ENCODE measurements at places on chromosomes 4 and X.
A peak's percentile ranks its signal among the peaks of the same experiment; 100 is the strongest.

DNA sequence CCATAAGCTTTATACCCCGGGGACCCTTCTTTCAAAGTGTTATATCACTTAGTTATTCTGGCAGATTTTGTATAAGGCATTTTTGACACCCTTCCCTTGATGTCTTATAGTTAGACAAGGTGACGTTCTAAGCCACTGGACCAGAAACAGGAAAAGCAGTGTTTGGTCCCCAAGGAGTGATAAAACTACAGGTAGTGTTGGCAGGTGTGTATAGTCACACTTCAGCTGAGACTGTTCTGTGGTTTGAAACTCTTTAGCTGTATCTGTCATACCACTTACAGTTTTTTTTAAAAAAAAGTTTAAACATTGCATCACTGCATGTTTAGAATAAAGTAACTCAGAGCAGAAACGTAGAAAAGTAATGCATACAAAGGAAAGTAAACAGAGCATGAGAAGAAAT is 48.5 kb downstream of the TLL1 start:
- DNase-seq: no peak

DNA sequence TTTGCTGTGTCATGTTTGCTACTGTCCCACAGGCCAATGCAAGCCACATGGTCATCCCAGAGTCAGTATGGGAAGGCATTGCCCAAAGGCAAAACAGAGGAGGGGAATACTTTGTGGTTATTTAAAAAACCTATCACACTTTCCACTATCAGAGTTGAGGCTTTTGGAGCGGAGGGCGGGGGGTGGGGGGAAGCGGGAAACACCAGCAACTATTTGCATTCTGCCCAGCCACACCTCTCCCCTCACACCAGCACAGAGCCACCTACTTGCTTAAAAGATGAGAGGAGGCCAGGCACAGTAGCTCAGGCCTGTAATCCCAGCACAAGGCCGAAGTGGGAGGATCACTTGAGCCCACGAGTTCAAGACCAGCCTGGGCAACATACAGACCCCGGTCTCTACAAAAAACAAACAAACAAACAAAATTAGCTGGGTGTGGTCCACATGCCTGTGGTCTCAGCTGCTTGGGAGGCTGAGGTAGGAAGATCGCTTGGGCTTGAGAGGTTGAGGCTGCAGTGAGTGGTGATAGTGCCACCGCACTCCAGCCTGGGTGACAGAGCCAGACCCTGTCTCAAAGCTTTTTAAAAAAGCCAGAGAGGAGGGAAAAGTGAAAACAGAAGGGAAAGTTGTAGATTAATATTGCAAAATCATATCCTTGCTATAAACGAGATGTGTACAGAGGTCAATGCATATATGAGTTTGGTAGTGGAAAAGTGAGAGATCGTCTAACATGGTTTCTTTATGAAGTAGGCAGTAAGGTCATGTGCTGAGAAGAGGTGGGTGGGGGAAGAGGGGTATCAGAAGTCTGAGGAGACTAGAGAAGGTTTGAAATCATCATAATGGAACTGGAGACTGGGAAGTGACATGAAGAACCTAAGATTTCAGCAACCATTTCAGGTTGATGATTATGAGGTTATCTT is 1.9 kb upstream of the CHST7 start:
- DNase-seq: no peak

GRCh38 chr4:21113496-21114223 is 413.4 kb downstream of the PACRGL start:
- DNase-seq: peak; percentile 71

- DNase-seq: no peak
Observed at GRCh38 chrX:119073200-119073905, 560 bp downstream of the CT47C1 start.

DNA sequence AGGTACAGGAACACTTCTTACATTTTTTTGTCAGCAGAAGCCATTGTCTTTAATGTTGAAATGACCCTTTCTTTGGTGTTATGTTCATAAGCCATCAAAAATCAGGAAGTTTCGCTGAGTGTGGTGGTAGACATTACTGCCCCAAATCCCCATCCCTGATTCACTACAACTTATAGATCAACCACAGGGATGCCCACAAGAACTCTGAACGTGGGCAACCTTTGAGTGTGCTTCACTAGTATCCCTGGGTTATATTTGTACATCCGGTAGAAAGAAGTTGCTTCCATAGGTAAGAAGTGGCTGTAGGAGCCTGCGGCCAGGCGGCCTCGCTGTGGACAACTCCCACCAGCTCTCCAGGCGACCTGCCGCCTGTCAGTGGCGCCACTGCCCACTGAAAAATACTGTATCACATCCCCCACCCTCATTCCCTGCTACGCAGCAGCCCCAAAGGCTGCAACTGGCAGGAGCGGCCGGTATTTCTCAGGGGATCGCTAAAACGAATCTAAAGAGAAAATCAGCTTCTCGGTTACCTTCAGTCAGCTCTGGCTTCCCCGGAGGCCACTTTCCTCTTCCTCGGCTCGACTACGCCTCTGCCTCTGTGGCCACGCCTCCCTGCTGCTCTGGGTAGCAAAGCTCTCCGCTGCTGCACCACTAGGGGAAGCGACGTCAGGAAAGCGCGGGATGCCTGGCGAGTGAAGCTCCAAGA is 13.9 kb upstream of the ETDC start:
- peak; percentile 2 for DNase-seq

DNA sequence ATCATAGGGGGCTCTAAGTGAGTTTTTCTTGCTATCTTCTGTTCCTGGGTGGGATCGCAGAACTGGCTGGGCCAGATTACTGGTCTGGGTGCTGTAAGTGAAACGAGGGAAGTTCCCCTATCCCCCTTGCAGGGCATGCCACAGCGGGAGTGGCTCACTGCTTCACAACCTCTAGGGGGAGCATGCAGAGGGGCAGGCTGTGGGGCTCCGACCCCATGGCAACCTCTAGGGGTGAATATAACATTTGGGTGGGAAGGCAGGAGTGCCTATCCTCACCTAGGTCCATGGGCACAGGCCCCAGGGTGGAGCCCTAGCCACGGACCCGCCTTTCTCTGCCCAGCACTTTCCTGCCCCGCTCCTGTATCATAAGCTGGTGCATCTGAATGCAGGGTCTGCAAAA is 1.7 kb upstream of the RRAGB start:
- DNase-seq: no peak

DNA sequence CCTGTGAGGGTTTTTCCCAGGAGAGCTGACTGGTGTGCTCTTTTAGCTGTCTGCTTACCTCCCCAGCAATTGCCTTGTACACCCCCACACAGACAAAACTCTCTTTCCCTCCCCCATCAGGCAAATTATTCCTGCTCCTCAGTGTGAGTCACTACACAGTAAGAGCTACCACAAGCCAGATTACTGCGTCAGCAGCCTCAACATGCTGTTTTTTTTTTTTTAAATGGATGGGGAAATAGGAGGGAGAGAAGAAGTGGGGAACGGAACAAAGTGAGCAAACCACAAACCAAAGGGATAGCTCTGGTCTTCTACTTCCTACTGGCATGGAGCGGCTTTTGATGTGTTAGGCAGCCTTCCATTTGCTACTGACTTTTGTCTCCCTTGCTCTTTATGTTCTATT is 107.5 kb upstream of the ACSL4 start:
- peak; percentile 89 for DNase-seq

DNA sequence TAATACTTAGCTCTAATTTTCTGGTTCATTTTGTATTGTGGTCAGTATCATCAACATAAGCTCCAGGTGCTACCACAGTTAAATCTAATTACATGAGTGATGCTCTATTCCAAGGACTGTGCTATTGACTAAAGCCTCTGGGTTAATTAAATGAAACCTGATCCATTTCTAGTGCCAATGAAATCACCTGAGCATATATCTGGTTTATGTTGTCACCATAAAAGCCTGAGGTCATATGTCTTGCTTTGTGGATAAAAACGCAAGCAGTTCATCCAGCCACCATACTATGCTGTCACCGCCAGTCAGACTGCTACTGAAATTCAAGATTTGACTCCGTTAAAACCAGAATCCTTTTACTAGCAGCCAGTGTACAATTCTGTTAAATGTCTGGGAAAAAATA is 64.2 kb upstream of the ZNF518B start:
- no peak for DNase-seq

DNA sequence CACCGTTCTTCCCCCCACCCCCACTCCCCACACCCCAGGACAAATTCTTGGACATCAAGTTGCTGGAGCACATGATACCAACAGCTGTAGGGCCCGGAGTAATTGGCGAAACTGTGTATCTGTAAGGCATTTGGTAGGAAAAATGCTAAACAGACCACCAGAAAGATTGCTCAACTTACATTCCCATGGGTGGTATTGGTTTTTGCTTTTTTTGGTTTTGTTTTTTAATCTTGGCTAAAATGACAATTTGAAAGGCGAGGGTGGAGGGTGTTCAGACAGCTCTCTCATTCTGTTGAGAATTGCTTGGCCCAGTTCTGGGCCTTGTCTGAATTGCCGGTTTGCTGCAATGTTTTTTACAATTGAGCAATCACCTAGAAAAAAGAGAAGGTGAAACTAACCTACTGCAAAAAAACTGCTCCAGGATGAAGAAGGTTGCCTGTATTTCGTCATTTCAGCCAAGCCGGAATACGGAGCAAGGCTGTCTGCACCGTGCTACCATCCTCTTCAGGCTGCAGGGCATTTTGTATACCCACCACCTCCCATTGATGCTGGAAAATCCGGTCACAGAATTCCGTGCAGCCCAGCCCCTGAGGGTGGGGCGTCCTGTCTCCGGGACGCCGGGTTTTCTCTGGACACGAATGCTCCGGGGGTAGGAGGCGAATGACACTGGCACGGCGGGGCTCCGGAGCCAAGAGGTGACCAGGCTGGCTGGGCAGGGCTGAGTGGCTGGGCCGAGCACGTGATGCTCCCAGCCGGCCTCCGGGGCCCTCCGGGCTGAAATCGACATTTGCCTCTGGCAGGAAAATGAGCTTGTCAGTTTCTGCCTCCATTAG is at the start of gene CLCN4:
Gene CLCN4, plus strand, starts transcription at position 777 of the 833 bp plus-strand sequence. CDS start 28,058 bp downstream, outside the sequence.
- peak; percentile 22 for DNase-seq

DNA sequence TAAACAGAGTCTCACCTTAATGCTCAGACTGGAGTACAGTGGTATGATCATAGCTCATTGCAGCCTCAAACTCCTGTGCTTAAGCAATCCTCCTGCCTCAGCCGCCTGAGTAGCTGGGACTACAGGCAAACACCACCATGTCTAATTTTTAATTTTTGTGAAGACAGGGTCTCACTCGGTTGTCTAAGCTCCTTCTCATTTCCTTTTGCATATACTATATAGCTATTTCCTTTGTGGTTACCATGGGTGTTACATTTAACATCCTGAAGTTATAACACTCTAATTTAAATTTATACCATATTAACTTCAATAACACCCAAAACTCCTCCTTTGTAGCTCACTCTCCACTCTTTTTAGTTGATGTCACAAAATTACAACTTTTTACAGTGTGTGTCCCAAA is 114.3 kb downstream of the DCK start:
- no peak for DNase-seq

DNA sequence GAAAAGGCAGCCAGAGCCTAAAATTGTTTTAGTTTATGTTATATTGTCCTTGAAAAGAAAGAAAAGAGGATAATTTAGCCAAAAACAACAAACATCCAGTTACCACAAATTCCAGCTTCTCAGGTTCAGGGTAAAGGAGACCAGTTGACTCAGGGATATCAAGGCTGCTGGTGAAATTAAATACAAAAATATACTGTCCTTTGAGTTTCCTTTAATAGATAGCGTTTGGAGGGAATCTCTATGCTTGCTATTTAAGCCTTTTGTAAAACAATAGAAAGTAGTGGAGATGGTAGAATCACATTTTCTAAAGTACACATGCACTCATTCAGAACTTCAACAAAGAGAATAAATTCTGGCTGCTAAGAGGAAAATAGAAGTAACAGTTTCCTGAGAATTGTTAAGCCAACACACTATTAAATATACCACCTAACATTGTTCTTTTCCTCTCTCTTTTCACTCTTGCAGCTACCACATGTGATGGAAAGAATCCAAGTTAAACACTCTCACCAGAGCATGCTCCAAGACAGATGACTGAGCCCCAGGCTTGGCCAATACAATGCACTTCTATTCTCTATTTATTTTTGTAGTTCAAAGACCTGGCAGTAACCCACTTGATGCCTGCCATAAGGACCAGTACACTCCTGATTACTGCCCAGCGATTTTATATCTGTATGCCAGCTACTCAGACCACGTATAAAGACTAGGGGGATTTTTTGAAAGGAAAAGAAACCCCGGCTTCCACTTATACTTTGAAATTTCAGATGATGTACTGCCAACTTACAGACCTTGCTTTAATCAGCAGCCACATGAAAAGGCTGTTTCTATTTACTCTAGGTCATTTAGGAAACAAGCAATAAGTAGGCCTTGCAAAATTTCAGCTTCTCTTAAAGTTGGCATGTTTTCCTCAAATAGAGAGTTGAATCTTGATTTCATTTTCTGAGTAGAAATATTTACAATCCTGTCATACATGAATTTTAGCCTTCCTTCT is 756.9 kb downstream of the FAT4 start:
- peak; percentile 91 for DNase-seq

DNA sequence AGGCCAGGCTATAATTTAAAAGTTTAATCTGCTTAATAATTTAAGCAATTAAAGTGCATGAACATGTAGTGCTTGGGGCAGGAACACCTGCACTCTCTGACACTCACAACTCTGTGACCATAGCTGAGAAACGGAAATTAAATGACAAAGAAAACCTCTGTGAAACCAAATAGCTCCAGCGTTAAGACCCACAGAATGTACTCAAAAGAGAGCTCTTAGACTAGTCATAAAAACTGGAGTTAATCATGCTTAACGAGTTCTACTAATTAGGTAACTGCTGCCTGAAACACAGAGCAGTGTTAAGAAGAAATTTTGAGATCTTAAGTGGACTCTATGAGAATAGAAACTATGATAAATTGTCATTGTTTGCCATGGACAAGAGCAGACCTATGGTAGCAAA is 174.4 kb upstream of the SPIN4 start:
- DNase-seq: no peak

DNA sequence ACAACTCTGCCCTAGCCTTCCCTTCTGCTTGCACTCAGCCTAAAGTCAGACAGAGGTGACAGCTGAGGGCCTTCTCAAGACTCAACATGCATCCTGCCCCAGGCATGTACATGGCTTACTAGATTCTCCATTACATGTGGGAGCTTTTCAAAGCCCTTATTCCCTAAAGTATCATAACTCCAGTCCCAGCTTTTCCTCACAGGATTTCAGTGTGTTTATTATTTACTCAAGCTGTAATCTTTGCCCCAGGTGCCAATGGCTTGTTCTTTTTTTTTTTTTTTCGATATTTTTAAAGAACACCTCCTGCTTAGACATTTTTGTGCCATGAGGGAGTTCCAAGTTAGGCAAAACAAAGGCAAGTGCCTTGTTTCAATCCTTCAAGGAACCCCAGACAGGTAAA is 154.0 kb upstream of the RADX start:
- no peak for DNase-seq

DNA sequence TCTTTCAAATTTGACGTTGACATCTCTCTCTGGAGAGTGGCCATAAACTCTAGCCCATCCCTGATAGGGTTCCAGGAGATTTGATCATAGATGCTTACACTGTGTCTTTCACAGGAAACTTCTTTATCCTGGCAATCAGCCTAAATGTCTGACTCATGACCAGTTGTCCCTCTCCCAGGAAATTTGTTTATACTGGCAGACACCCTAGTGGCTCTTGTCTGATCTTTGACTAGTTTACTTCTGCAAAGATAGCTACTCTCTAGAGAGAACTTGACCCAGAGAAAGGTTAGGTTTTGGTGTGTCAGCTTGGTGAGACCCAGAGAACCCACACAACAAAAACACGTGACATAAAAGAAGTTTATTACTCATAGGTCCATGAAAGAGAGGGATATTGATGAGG is 509.8 kb downstream of the CENPC start:
- no peak for DNase-seq

Measured in foreskin fibroblast (primary cell).